ENCODE measurements at places on chromosomes 3 and 15.
A peak's percentile ranks its signal among the peaks of the same experiment; 100 is the strongest.

- peak; percentile 41 for DNase-seq
Observed at GRCh38 chr3:150220799-150221198, 187.3 kb upstream of the TSC22D2 start.

DNA sequence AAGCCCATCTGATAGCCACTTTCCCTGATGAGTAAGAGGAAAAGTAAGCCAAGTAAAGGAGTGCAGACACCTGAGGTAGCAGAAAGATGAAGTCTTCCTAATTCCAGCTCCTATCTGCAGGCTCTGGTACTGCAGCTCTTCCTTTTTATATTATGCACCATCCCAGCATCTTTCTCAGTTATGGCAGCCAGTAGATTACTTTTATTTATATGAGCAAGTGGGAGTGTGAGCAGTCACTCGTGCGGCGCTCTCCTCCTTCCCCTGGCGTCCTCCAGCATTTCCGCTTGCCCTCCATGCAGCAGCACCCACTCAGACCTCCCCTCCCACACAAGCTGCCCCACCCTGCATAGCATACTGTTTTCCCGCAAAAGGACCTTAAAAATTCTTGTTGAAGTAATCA, 465.9 kb upstream of the DPPA4 start:
- no peak for DNase-seq

DNA sequence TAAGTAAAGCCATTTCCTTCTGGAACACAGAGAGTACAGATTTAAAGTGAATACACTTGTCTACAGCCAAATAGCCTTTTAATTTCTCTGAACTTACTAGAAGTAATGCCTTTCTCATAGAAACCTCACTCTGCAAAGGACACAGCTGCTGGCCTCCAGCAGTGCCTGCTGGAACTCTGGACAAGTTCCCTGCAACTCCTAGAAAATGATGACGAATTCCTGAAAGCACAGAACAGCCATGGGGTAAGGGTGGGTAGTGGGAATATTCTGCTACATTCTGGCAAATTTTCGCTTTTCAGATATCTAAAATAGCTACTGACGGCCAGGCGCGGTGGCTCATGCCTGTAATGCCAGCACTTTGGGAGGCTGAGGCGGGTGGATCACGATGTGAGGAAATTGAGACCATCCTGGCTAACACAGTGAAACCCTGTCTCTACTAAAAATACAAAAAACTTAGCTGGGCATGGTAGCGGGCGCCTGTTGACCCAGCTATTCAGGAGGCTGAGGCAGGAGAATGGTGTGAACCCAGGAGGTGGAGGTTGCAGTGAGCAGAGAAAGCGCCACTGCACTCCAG, 34.4 kb downstream of the RYK start:
- no peak for DNase-seq

GRCh38 chr3:55177749-55178148, 249.9 kb upstream of the LRTM1 start:
- peak; percentile 60 for DNase-seq
